ENCODE measurements at places on chromosomes 12 and 14.

GRCh38 chr12:13390381-13390861 is 193.9 kb downstream of the EMP1 start:
- peak; percentile 90 for DNase-seq

GRCh38 chr12:131915000-131915689 is 13.9 kb upstream of the PUS1 start:
- DNase-seq, result no peak

DNA sequence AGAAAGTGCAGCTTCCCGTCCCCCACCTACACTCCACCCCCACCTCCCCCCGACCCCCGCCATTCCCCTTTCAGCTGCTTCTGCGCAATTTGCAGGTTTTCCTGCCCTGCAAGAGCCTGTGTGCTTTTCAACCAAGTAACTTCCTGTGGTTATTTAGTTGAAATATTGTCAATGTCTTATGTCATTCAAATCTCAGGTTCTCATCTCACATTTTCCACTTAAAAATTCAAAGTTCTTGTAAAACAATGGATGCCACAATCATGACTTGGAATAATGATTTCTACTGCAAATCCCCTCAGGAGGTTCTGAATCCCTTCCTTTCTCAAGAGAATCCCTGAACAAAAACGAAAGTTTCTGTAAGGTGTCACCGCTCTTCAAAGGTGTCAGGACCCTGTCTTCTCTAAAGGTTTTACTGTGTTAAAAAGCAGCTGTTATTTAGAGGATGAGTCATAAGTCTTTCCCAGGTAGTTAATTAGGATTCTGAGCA is 31.6 kb downstream of the WBP11 start:
- no peak for DNase-seq

- DNase-seq, result no peak
These were observed 23.6 kb upstream of the KCNH3 start for GRCh38 chr12:49515266-49515665.

- no peak for DNase-seq
These were observed 14.6 kb upstream of the ARID4A start for GRCh38 chr14:58283730-58284129.

DNA sequence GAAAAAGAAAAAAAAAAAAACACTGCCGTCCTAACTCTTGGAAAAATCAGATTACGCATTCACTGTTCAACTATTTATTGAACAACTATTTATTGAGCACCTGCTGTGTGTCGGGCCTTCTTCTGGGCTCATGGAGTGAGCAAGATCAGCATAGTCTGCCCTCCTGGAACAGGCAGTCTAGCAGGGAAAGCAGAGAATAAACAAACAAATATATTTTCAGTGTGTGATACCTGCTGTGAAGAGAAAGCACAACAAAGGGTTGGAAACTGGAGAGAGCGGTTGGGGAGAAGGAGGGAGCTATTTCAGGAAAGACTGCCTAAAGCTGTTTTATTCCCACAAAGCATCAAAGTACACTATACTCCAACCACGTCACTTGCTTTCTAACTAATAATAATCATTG is 10.8 kb downstream of the PROX2 start:
- DNase-seq, result no peak

DNA sequence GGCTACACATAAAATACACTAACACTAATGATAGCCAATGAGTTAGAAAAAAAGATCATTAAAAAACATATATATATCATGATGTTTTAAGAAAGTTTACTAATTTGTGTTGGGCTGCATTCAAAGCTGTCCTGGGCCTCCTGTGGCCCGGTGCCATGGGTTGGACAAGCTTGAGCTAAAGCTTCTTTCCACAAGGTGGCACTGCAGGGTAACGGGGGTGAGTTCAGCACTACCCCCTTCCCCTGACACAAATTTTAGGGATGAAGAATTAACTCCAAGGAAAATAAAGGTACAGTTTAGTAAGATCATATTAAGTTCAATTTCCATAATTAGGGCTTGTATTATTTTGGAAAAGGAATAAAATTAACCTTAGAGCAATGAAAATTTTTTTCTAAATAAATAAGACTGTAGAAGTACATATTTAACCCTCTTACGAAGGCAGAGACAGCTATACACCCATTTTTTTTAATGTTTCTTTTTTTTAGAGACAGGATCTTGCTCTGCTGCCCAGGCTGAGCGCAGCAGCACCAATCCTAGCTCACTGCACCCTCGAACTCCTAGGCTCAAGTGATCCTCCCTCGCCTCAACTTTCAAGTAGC is 38.9 kb downstream of the PPP1R13B start:
- DNase-seq, result peak; percentile 10

DNA sequence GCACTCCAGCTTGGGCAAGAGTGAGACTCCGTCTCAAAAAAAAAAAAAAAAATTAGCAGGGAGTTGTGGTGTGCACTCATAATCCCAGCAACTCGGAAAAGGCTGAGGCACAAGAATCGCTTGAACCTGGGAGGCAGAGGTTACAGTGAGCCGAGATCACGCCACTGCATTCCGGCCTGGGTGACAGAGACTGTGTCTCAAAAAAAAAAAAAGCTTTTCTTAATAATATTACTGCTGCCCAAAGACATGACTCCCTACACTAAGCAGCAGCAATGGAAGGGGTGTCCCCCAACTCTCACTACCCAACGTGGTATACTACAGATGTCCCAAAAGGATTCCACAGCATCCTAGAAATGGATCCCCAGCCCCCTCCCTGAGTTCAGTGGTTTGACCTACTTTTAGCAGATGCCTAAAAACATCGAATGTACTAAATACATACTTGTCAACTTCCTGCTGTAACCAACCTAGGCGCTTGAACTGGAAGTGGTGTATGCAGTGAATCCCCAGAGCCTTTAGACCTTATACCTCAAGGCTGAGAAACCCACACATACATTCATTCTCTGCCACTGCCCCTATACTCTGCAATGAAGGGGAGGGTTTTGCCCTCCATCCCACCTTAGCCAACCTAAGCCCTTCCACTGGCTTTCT is 8.5 kb upstream of the FKBP11 start:
- no peak for DNase-seq

DNA sequence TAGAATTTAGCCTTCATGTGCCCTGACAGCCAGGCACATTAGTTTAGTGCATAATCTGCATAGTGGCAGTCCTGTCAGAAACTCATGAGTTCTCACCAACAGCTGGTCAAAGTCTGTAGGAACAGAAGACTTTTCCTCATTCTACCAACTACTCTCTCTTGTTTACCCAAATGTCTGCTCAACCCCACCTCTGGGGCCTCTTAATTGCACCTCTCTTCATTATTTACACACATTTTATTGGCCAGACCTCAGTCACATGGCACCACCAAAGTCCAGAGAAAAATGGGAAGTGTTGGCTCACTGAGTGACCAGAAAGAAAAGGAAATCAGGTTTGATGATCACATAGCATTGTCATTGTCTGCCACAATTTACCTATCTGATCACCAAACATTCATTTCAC is 114.6 kb upstream of the PLXNC1 start:
- no peak for DNase-seq

- DNase-seq, result no peak
These were observed 78.7 kb downstream of the TXNDC16 start for GRCh38 chr14:52473557-52473956.

DNA sequence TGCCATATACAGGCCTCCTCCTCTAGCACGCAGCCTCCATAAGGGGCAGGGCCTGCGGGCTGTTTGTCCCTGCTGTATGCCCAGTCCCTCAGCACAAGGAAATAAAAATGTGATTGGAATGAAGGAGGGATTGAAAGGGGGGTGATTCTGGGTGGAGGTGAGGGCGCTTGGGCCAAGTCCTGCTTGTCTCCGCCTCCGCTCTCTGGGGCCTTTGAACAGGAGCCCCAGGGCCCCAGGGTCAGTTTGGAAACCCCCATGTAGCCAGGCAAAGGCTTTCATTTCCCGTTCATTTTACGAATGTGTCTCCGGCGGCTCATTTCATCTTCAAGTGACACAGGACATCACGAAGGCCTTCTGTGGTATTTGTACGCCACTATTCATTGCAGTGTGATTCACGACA is 4.5 kb upstream of the CACNA2D4 start:
- DNase-seq, result no peak

DNA sequence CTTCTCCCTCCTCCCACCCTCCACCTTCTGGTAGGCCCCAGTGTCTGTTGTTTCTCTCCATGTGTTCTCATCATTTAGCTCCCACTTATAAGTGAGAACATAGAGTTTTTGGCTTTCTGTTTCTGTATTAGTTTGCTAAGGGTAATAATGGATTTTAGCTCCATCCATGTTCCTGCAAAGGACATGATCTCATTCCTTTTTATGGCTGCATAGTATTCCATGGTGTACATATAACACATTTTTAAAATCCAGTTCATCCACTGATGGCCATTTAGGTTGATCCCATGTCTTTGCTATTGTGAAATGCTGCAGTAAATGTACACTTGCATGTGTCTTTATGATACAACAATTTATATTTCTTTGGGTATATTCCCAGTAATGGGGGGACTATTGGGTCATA is 96.1 kb downstream of the CCDC91 start:
- no peak for DNase-seq

DNA sequence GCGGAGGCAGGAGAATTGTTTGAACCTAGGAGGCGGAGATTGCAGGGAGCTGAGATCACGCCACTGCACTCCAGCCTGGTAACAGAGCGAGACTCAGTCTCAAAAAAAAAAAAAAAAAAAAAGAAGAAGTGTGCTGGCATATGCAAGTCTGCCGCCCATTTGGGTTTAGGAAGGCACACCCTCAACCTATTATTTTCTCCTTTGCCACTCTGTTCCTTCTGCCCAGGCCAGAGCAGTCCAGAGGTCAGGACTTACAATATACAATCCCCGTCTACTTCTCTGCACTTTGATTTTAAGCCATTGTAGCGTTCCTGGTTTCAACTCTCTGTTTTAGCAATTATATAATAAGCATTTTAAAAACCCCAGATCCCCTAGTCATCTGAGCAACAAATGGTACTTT is 39.8 kb downstream of the CATSPERB start:
- no peak for DNase-seq

DNA sequence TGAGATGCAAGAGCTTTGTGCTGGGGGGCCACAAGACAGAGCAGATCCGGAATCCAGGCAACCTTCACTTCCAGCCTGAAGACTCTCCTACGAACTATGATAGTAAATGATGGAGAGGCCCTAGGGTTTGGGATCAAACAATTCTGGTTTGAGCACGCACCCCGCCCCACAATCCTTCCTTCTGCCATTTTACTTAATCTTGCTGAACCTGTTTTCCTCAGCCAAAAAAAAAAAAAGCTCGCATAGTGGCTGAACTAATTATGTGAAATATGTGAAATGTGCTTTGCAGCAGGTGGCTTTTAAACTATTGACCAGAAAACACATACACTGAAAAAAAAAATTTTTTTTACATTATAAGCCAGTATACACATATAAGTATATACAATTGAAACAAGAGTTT is 667 bp upstream of the ITFG2 start:
- DNase-seq, result no peak

GRCh38 chr12:81089412-81089811 is 11.5 kb downstream of the ACSS3 start:
- no peak for DNase-seq

- no peak for DNase-seq
These were observed 1135.8 kb downstream of the BCL11B start for GRCh38 chr14:98136012-98136789.

GRCh38 chr12:68075416-68075815 is 84.1 kb downstream of the IFNG start:
- DNase-seq, result no peak

GRCh38 chr12:121536899-121537813 is 43.7 kb downstream of the KDM2B start:
- peak; percentile 78 for DNase-seq

DNA sequence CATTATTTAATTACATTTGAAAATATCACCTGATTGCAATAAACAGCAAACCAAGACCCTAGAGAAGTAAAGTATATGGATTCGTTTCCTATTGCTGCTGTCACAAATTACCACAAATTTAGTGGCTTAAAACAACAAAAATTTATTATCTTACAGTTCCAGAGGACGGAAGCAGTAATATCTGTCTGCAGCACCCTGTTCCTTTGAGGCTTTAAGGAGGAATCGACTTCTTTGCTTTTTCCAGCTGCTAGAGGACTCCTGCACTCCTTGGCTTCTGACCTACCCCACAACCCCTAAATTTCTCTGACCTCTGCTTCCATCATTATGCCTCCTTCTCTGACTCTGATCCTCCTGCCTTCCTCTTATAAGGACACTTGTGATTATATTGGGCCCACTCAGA is 23.8 kb upstream of the PPM1A start:
- DNase-seq, result no peak

DNA sequence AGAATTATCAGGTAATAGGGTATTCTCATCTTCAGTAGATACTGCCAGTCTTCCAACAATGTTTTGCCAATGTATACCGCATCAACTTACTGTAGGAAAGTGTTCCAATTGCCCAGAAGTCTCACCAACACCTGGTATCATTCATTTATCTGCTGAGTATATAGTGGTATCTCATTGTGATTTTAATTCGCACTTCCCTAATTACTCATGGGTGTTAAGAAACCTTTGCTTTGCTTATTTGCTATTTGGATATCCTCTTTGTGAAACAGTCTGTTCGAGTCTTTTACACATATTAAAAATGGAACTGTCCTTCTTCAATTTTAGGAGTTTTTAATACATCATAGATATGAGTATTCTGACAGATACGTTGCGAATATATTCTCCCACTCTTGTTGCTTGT is 6.1 kb downstream of the TM7SF3 start:
- no peak for DNase-seq

DNA sequence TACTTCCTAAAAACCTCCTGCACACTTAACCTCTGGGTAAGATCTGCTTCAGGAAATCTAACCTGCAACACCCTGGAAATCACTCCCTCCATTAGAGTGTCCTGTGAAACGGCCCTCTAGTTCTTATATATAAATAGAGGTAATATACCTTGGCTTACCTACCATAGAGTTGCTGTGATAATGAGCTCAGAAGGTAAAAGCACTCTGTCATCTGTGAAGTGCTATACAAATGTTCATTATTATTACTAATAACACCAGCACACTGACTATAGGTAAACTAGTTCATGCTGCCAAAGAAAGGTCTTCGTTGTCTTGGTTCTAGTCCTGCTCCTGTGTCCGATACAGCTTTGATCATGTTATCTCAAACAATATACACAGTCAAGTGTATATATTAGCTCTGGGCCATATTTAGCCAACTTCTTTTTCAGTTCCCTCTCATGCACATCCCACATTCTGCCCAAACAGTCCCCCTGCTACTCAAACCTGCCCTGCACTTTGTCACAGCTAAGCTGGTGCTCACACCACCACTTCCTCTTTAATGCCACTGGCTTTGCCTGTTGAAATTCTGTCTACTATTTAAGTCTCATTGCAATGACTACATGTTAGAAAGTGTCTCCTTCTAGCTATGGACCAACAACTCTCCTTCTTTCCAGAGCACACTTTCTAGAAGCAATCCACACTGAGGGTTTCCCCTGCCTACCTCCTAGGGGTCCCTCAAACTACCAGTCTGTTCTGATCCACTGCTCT is 5.1 kb downstream of the E2F7 start:
- no peak for DNase-seq

Data from anterior cingulate cortex (tissue), 58 donors.